Activated B cell treated with CpG ODN at 0.5 μM for 24 hours (primary cell): ENCODE measurements at places on chromosomes 3 and 15. TPM values are rescaled to one million over a fixed set of nuclear protein-coding genes. Genes with fewer than 3 reads are reported as not detected.
A peak's percentile ranks its signal among the peaks of the same experiment; 100 is the strongest.

DNA sequence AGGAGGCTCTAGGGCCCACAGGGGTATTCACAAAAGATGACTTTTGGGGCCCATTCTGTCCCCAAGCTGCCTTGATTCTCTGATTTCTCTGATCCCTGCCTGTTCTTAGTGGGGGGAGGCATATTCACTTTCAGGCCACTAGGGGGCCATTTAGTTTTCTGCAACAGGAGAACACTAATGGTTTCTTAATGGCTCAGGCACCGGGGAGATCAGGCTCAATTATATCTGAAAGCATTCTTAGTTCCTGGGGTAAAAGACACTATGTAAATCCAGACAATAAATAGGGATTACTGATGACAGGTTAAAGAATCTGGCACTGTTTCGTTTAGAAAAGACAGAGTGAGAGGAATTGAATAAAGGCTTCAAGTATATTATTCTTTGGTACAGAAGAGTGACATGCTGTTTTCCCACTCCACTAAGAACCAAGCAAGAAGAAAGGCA lies 2.5 kb upstream of the INAFM2 start:
- peaks cover 2% of the 10 kb centered on the region for H3K27me3 ChIP-seq
- H3K4me3 ChIP-seq, result peak overlapping the region; percentile 5
- no peak for DNase-seq
- no peaks in the 10 kb centered on the region for H3K36me3 ChIP-seq
- peaks cover 44% of the 10 kb centered on the region for H3K4me1 ChIP-seq

DNA sequence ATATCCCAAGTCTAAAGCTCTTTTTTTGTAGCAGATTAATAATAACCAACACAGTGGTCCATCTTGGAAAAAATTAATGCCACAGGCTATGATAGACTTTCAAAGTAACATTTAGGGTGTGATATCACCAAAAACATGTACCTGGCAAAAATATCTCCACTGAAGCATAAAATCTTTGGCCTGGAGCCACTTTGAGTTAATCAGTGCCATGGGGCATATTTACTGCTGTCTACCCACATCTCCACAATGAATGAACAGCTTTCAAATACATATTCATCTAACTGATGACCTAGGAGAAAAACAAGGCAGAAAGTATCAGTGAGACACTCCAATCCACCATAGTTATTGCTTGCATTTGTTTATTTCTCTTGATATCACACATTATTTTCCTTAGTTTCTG lies 296.0 kb upstream of the MDFIC2 start:
- H3K4me3 ChIP-seq, result no peak overlapping the region
- no peak for DNase-seq
- H3K27me3 ChIP-seq, result peaks cover 5% of the 10 kb centered on the region
- H3K27ac ChIP-seq, result no peak overlapping the region
- no peaks in the 10 kb centered on the region for H3K36me3 ChIP-seq

DNA sequence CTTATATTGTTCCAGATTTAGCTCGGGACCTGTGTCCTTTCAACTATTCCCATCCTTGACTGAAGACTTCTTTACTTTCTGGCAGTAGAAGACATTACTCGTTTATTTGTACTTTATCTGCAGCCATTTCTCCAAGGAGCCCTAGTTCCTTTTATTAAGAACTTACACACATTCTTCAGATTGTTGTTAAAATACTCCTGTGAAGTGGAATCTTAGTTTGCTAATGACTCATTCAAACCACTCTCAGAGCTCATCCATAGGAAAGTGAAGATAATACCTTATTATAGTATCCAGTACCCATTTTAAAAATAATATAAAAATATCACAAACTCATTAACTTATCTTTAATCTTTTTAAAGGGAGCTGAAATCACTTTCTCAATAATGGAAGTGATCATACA lies 63.5 kb downstream of the C3orf70 start:
- H3K4me3 ChIP-seq, result no peak overlapping the region
- no peak for DNase-seq
- H3K4me1 ChIP-seq, result no peaks in the 10 kb centered on the region
- no peaks in the 10 kb centered on the region for H3K36me3 ChIP-seq
- peaks cover 9% of the 10 kb centered on the region for H3K27me3 ChIP-seq

DNA sequence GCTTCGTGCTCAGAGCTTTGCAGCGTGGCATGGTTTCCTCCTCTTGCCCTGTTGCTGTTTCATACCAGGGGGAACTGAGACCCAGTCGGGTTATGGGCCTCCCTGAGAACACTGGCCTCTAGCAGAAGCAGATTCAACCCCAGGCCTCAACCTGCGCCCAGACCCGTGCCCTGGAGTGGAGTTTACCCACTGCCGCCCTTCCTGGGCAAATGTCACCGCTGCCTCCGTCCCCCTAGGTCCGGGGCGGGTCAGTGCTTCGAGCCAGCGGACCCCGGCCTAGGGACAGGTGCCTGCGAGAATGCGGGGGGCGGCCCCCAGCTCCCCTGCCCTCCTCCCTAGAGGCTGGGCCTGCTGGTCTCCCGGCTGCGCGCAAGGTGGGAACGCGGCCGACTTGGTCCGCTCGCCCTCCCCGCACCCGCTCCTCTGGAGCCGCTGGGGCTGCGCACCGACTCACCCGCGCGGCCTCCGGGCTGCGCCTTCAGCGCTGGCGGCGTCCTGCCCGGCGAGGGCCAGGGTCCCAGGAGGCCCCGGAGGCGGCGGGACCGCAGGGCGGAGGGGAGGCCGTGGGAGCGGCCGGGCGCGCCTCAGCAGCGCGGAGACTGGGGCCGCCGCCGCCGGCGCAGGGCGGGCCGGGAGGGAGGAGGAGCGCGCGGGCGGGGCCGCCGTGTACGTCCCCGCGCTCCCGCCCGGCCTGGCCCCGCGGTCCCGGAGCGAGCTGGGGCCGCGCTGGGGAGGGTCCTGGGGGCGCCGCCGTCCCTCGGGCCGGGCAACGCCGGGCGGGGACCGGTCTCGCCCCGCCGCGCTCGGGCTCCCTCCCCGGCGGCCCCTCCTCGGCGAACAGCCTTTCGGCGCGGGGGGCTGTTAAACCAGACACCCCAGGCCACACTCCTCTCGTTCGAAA lies at the start of gene PIGZ:
TSS of gene PIGZ (minus strand) at position 601 of the 901 bp plus-strand sequence. CDS start 16,802 bp downstream, outside the sequence.
- H3K4me3 ChIP-seq, result peak within 1 kb of the TSS; percentile 83
- peak; percentile 60 for DNase-seq
- H3K27ac ChIP-seq, result no peak within 1 kb of the TSS

- peaks cover 22% of the 10 kb centered on the region for H3K4me1 ChIP-seq
- peaks cover 85% of the 10 kb centered on the region for H3K36me3 ChIP-seq
- no peaks in the 10 kb centered on the region for H3K27me3 ChIP-seq
- H3K4me3 ChIP-seq, result no peak overlapping the region
- no peak overlapping the region for H3K27ac ChIP-seq
Observed at GRCh38 chr15:65666257-65666656, 44.5 kb downstream of the SLC24A1 start.

The LINGO1 gene
- total RNA-seq, result not detected in 2 replicates

The MELTF gene
- 50.0 and 61.5 TPM in 2 replicates for total RNA-seq
